ENCODE measurements at places on chromosomes 2 and 18.

DNA sequence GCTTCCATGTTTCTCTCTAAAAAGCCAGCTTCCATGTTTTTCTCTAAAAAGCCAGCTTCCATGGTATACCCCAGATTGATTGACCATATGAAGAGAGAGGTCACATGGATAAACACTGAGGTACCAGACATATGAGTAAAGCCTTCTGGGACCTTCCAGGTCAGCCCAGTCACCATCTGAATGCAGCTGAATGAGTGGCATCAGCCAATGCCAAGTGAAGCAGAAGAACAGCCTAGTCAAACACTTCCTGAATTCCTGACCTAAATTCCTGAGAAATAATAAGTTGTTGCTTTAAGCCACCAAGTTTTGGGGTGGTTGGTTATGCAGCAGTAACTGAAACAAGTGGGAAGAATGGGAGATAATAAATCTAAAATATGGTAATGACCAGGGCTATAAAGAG is 5.7 kb upstream of the ALS2 start:
- DNase-seq = no peak

GRCh38 chr18:56804395-56804794 is 153.2 kb downstream of the WDR7 start:
- DNase-seq = no peak

DNA sequence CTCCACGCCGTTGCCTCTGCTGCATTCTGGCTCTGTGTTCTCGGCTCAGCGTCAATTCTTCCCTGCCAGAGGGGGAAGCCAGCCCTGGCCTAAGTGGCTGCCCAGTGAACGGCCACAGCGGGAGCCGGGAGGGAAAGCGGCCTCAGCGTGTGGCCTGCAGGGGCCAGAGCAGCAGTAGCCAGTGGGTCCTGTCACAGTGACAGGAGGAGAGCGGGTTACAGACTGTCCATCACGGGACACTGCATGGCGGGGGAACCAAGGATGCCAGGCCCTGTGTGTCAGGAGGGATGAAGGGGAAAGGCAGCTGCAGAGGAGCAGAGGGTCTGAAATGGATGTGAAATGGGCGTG is 39.7 kb downstream of the PDIA6 start:
- DNase-seq = no peak

DNA sequence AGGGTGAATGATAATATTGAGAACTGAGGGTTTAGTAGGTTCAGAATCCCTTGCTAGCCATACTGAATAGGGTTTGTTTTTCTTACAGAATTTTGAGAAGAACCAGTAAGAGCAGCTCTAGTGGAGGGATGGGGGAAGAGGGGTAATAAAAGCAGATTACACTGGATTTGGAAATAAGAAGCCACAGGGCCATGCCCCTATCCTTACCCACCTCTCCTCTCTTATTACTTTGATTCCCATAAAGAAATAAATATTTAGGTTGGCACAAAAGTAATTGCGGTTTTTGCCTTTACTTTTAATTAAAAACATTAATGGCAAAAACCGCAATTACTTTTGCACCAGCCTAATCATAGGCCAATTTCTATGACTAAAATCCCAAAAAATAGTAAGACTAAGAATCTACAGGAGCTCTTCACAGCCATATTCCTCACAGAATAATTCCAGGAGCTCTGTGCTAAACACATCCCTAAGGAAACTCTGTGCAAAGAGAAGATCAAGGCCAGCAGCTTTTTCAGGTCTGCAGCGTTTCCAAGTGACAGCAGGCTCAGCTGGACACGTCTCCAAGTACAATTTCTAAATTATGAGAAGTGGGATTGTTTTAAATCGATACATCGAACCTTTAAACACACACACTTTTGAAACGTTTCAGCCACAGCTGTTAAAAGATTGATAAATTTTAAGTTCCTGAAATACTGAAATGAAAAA is 58.4 kb upstream of the RTN4 start:
- DNase-seq = no peak
